CD4-positive, alpha-beta T cell treated with Interleukin-12 subunit alpha and Interleukin-12 subunit beta, for 1 hour (primary cell): ENCODE measurements at places on chromosomes 3 and 15.

GRCh38 chr15:80612118-80612823, 82.8 kb upstream of the ABHD17C start:
- no peak for DNase-seq

GRCh38 chr15:34101366-34102174, at the start of the genes EMC7 and PGBD4:
TSS of gene EMC7 (minus strand) at chr15:34101862. CDS start at chr15:34101839, 23 bp downstream.
TSS of gene PGBD4 (plus strand) at chr15:34102083. CDS start at chr15:34102532, 449 bp downstream.
- DNase-seq = peak; percentile 99

DNA sequence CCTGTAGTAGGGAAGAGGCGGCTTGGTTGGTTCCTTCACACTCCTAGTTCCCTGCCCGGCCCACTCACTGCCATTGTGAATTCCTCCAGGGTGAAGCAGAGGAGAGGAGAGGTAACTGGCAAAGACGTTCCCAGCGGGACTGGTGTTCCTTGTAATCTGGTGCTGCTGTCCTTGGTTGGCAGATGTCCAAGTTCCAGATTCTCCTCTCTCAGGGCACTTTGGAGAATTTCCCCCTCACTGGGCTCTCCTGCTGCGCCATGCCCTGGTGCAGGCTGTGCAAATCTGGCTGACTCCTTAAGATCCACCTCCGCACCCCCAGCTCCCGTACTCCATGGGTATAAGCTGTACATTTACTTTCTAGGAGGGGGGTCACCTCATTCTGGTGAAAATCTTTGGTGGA, 37.3 kb downstream of the THSD4 start:
- DNase-seq = no peak

DNA sequence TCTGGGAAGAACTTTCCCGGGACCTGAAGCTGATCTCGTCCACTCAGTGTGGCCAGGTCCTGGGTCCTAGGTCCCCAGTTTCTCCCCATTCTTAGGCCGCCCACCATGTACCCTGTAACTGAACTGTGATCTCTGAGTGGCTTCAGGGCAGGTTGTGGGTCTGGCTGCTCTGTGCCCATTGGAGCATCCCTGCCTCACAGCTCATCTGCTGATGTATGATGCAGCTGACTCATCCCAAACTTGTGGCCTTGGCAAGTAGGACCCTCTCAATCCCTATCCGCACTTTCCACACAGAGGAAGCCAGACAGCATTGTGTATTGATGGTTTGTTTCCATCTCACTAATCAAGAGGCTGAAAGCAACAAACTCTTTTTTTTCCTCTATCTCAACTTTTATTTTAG, 69.1 kb upstream of the XCR1 start:
- DNase-seq = no peak

DNA sequence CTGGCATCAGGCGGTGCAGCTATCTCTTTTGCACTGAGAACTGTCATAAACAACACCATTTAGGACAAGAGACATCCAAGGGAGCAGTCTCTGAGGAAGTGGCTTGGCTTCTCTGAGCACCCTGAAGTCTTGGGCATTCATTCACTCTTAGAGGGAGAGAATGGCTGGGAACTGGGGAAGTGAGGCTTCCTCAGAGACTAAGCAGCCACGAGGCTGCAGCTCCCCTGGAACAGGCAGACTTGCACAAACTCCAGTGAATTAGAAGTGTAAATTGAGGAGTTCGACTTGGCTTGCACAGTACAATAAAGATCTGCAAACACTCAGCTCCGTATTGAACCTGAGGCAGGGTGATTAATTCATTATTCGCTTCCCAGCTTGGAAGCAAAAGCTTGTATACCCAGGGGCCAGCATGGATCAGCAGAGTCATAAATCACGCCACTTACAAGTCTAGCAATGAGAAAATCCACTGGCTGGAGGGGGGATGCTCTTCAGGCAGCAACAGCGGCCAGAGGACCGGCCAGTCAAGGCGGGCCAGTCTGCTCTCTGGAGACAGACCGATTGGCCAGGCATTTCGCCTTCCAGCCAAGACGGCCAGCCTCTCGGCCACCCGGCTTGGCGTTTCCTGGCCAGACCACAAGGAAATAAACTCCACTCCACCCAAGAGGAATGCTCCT, 118.8 kb upstream of the ADPGK start:
- no peak for DNase-seq

DNA sequence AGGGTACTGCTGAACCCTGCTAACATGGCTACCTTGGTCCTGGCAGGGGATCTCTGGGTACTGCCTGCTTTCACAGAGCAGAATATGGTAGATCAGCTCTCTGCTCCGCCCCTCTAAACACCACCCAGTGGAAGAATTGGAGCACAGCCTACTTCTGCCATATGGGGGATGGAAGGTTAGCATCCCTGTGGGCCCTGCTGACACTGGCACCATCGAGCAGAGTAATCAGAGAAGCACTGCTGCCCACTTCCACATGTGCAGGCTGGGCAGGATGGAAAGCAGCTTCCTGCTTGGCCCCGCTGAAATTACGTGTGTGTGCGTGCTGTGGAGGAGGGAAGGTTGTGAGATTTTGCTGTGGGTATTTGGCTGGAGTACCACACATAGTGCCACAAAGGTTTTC, 24.8 kb downstream of the CCR1 start:
- DNase-seq = no peak

DNA sequence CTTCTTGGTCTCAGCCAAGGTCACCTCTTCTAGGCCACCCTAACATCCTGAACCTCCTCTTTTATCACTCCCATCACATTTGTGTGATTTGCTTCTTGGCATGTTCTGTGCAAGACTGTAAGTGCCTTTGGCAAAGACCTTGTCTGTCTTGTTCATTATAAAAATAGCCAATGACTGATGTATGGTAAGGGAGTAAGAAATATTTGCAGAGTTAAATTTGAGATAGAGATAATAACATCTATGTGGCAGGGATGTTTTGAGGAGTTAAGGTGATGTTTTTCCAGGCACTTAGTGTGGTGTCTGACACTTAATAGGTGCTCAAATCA, 202.3 kb downstream of the CADPS start:
- DNase-seq = no peak

DNA sequence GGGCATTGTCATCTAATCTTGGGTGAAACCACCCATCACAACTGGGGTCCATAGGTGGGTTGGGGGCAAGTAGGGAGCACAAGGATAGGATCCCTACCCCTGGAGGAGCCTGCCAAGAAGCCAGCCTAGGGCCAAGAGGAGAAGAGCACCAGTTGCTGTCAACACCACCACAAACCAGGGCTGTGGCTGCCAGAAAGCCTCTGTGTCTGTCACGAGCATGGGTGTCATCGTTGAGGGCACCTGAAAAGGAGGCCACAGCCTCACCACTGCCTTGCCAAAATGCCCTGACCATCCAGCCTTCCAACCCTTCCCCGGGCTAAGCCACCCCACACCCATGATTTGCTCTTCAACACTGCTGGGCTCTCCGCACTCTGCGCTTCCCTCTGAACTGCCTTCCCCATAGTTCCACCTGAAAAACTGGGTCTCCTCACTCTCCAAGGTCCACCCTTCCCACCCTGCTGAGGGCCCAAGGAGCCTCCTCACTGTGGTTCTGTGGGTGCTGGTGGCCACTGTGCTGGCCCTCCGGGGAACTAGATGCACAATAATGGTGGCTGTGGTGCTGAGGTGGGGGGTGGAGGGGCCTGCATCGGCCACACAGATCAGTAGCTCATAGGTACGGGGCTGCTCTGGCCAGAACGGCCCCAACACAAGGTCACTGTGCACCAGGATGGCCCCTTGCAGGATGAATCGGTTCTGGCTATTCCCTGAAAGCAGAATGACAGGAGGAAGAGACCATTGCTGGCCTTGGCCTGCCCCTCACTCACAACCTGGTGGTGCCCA, 6.2 kb upstream of the IP6K1 start:
- no peak for DNase-seq

- DNase-seq = no peak
These were observed 794.7 kb upstream of the GBE1 start for GRCh38 chr3:82556113-82556512.

DNA sequence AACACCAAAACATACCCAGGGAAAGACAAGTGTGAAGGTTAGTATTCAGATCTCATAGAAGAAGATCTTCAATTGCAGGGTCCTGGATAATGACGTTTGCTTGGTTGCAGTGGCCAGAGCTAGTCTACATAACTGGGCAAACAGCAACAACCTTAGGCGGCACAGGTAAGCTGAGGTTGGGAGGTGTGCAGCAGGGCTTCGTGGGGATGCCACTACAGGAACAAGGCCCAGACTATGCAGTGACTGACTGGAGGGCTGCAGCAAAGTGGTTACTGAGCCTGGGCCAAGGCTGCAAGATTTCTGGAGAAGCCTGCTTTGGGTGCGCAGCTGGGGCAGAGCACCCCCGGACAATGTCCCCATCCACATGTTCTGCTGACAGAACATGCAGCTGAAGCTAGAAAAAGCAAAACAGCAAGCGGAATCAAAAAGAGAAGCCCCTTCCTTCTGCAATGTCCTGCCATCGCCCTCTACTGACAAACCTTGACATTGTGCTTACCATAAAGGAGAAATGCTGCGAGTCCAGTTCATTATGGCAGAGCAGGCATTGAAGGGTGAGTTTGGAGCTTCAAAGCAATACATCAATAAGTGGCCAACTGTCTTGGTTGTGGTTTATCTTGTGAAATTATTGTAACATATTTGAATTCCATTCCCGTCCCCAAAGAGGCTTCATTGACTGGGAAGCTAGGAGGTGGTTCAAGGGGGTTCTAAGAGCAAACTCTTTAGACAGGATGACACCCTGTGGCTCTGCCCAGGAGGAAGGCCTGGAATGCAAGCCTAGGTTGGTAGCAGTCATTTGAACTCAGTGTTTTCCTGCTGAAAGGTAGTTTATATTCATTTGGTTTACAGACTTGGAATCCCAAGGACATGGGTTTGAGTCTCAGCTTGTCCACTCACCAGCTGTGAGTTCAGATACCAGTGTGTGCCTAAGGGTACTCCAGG, 217.0 kb downstream of the PDCD6IP start:
- no peak for DNase-seq

- no peak for DNase-seq
These were observed 58.0 kb upstream of the PPARG start for GRCh38 chr3:12230877-12231276.

GRCh38 chr3:179495483-179495882, 44.2 kb upstream of the GNB4 start:
- no peak for DNase-seq

- no peak for DNase-seq
These were observed 264.4 kb downstream of the CHL1 start for GRCh38 chr3:461006-461405.

DNA sequence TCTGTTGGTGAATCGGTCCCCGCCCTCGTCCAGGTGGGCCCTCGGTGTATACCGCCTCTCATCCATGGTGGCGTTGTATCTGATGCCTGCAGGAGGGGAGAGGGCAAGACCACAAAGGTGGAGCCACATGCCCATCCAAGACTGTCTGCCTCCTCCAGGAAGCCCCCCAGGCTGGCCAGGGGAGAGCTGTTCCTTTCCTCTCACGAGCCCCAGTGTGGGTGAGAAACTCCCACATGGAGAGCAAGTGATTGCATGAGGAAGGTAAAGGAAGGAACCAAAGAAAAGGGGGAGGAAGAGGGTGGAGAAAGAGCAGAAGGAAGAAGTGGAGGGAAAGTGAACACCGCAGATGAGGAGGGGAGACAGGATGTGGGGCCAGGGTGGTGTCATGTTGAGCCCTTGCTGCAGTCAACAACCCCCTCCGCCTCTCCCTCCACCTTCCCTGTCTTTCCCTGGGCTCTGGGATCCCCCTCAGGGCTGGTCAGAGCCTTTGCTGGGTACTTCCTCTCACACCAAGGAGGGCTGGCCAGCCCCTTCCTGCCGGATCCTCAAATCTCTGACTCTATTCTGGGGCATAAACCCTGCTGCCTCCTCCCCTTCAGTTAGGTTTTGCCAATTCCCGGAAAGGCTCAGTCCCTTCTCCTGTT, 49.3 kb downstream of the FEM1B start:
- no peak for DNase-seq

DNA sequence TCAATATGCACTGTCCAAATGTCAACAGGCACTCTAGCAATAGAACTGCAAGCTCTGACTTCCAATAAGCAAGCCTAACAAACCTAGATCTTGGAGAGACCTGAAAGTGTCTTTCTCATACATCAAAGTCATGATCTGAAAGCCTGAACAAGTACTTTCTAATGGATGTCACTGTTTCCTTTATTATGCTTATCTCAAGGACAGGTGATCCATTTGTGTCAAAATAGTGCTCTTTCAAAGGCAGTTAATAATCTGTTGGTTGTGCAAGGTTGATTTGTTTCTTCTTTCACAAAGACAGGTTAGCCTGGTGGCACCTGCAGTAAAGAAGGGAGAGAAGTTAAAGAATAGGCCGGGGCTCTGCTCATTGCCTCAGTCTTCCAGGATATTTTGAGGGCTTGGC, 146.8 kb downstream of the EPHB1 start:
- DNase-seq = no peak

DNA sequence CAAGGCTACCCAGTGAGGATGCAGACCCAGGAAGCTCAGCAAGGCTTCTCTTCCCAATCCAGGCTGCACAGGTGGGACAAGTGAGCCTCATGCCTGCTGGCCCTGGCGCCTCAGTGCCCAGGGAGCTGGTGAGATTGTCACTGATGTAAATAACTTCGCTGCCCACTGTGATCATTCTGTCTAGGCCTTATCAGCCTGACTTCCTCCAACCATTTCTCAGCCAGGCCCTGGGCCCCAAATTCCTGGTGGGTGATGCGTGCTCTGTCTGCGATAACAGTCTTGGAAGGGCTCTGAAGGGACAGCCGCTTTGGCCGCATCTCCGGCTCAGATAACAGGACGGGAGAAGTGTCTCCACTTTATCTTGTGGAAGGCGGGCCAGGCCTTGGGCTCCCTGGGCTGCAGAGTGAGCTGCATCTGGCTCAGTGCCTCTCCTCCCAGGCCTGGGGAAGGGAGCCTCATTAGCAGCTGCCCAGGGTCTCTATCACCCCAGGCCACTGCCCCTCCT, 2.2 kb upstream of the FBLN2 start:
- no peak for DNase-seq

GRCh38 chr3:158717576-158717975, 14.7 kb downstream of the RARRES1 start:
- no peak for DNase-seq

GRCh38 chr15:79505956-79506355, 73.8 kb downstream of the MINAR1 start:
- no peak for DNase-seq

DNA sequence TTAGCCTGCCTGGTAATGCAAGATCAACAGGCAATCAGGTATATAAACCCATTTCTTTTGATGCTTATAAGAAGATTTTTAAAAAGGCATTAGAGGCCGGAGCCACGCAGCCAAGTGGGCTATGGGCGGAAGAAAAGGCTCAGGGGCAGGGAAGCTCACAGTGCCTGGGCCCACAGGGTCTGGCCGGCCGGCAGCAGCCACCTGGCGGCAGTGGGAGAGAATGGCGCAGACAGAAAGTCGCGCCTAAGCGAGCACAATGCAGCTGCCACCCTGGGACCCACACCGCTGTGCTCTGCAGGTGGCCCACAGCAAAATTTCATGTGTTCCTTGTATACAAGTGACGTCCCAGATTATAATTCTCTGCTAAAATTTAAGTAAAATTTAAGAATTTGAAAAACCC, 448.6 kb upstream of the RASGRP1 start:
- DNase-seq = no peak

- no peak for DNase-seq
These were observed 147.5 kb upstream of the NUDT16 start for GRCh38 chr3:131233900-131234668.

DNA sequence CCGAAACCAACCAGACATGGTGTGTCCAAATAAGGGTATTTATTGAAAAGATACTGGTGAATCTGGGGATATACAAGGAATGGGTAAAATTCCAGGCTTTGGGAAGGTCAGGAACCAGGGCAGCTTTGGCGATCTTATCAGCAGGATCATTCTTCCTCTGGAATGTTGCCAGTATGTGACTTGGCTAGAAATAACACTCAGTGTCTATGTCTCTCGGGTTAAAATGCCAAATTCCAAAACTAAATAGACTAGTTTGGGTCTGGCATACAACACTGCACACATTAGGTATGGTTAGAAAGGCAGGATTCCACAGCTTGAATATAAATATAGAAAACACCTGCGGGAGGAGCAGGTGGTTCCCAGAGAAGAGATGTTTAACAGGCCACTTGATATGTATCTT, 220.2 kb upstream of the CD96 start:
- no peak for DNase-seq
